ENCODE measurements at places on chromosomes 2 and 18.
A peak's percentile ranks its signal among the peaks of the same experiment; 100 is the strongest.

DNA sequence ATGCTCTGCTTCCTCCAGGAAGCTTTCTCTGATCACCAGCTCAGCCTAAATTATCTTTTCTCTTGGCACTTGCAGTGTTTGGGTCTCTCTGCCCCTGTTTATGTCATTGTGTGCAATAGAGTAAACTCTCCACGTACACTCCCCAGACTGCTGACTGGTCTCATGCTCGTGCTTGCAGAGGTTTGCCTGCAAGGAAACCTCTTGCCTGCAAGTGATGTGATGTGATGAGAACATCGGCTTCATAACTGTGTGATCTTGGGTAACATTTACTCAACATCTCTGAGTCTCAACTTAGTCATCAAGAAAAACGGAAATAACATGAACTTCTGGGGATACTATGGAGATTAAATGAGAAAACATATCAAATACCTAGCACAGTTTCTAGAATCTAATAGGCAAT is 92.3 kb downstream of the BIN1 start:
- no peak for DNase-seq

DNA sequence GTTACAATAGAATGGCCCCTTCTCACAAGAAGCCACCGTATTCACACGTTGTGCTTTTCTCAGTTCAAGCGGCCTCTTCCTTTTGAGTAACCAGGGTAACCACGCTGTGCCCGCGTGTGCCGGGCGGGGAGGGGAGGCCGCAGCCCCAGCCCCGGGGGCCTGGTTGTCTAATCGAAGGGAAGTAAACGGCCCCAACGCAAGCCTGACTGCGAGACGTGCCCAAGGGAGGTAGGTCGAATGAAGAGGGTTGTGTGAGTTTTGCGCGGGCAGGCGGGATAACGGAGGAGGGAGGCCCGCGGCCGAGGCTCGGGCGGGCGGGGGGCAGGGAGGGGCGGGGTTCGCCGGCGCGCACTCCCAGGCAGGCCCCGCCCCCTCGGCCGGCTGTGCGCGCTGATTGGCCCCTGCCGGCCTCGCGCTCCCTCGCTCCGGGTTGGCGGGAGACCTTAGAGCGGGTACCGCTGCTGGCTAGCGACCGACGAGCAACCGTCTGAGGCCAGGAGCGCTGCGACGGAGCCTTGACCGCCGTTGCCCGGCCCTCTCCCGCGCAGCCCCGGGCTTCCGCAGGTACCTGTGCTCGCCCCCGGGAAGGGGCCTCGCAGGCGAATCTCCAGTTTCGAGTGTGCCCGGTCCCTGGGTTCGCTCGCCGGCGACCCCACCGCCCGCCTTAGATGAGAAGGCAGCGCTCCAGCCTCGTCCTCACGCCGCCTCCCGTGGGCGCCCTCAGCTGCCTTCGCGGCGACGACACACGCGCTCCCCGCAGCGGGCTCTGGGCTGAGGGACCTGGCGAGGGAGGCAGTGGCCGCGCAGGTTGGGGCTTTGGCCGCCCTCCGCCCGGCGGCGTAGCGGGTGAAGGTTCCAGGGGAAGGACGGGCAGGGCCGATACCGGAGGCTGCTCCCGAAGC is at the start of gene SPDYA:
Gene SPDYA (plus strand): TSS at position 451 of the 902 bp plus-strand sequence. CDS start 5,181 bp downstream, outside the sequence.
- peak; percentile 52 for DNase-seq

- no peak for DNase-seq
Measured at GRCh38 chr2:219423652-219424377, 5.6 kb downstream of the DES start.

DNA sequence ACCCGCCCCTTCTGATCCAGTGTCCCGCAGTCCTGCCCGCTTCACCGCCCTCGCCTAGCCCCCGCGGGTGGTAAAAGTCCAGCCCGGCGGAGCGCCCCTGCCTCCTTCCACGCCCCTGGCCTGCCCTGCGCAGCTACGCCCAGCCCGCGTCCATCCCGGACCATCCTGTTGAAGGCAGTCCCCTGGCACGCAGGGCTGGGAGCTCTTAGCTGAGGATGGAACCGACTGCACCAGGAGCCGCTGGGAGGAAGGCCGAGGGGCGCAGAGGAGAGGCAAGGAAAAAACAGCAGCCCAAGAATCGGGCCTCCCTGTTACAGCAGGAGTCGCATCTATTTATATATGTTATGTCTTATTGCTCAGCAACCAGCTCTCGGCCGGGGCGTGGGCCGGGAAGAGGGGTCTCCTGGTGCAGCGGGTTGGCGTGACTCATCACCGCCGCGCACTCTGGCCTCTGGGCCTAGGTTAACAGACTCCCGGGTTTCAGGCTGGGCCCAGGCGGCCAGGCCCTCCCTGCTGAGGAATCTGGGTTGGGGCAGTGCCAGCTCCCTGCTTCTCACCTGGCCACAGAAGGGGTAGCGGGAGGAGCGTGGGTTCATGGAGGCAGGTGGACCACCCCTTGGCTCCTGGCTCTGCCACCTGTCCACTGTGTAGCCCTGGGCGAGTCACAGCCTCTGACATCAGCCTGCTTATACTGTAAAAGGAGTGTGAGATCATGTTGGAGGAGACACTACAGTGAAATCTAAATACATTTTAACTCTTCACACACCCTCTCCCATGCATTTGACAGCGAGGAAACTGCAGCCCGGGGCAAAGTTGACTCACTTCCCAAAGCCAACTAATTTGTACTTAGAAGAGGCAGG is 13.4 kb upstream of the MAP3K2 start:
- DNase-seq: no peak

DNA sequence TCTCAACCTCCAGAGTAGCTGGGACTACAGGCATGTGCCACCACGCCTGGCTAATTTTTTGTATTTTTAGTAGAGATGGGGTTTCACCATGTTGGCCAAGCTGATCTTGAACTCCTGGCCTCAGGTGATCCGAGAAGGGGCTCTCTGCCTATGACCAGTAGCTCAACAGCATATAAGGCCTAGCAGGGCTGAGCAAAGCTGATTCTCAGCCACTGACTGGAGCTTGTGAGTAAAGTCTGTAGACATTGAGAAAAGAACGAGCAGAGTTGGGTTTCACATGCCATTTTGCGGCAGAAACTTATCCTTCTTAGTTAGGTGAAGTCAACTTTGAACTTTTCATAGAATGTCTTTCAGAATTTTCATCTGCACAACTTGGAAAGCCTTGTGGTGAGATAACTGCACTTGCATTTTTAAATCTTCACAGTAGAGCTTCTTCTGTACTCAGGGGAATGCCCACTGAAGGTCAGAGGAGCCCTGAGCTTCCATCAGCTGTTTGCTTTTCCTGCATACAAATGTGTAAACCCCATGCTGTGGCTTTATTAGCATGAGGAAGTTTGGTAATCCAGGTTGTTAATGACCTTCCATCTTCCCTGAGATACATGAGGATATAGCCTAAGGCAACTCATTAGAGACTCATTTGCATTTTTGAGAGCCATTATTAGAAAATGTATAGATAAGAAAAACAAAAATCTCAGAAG is 602.4 kb downstream of the METTL4 start:
- DNase-seq: no peak

DNA sequence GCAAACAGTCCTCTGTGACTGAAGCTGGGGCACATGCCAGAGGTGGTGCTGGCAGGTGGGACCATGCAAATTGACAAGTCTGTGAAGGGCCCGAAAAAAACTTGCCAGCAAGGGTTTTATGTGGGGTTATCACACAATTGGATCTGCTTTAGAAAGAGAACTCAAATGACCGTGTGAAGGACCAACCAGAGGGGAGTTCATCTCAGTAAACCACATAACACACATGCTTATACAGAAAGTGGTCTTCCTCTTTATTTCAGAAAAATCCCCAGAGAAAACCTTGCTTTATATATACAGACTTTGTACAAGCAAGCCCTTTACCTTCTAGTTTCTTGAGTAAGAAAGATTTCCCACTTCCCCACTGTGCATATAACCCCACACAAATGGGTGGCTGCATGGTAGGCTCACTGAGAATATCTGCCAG is 46.7 kb downstream of the KIDINS220 start:
- no peak for DNase-seq

DNA sequence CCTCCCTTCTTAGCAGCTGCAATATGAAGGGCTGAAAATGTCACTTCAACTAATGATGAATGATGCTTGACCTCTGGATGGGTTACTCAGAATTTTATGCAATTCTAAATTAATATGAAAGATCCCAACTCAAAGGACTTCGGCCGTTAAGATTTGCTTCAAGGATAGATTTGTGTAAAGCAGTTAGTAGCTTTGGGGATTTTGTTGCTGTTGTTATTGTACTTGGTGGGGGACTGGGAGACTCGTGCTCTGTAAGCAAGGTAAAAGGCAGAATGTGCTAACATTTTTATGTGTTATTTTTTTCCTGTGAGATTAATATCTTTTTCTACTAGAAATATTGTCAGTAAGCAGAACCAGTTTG is 478.8 kb downstream of the ARHGAP15 start:
- no peak for DNase-seq

- DNase-seq: no peak
Measured at GRCh38 chr2:10486601-10487079, 38.5 kb upstream of the ODC1 start.

GRCh38 chr2:191631754-191632153 is 46.2 kb upstream of the NABP1 start:
- DNase-seq: no peak

- DNase-seq: no peak
Measured at GRCh38 chr2:120053891-120054290, 41.0 kb downstream of the EPB41L5 start.

- DNase-seq: no peak
Measured at GRCh38 chr2:129744649-129745048, 234.8 kb upstream of the RAB6C start.

- DNase-seq: no peak
Measured at GRCh38 chr2:22904126-22904684, 480.8 kb upstream of the KLHL29 start.

GRCh38 chr2:113114224-113114945 is 13.0 kb upstream of the IL1RN start:
- no peak for DNase-seq

DNA sequence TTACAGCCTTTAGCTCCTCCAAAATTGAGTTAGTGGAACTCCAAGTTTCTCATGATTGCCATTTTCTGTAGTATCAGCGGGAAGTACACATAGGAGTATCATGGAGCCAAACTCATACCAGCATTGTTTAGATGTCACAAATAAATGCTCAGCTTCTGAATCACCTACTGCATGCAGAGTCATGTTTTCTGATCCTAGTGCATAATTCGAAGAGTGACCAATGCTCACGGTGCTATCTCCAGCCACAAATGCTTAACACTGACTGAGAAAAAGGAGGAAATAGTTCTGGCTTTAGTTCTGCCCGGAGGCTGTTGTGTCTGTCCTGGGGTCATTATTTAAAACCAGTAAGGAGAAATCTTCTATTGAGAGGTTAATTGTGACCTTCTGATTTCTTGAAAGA is 45.4 kb upstream of the LRATD1 start:
- DNase-seq: no peak

GRCh38 chr18:50518787-50519546 is 40.9 kb upstream of the MAPK4 start:
- no peak for DNase-seq

DNA sequence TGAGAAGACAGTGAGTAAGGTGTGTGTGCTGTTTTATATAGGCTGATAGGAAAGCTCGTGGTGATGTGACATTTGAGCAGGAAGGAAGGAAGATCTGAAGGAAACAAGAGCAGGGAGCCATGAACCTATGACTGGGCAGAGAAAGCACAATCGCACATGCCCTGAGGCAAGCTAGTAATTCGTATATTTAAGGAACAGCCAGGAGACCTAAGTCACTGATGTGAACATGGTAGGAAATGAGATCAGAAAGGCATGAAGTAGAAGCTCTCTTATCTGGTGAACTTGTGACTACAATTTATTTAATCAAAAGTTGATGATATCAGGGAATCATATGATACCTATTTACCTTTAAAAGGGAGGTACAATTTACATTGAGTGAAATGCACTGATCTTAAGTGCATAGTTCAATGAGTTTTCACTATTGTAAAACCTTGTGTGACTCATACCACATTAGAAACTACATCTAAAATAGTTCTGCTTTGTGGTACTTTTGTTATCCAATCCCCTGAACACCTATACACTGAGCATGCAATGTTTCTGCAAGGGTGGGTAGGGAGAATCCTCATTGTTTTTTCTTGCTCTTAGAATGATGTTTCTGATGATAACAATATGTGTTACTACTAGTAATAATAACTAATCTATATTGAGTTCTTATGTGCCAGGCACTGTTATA is 67.5 kb downstream of the GALNT13 start:
- no peak for DNase-seq

DNA sequence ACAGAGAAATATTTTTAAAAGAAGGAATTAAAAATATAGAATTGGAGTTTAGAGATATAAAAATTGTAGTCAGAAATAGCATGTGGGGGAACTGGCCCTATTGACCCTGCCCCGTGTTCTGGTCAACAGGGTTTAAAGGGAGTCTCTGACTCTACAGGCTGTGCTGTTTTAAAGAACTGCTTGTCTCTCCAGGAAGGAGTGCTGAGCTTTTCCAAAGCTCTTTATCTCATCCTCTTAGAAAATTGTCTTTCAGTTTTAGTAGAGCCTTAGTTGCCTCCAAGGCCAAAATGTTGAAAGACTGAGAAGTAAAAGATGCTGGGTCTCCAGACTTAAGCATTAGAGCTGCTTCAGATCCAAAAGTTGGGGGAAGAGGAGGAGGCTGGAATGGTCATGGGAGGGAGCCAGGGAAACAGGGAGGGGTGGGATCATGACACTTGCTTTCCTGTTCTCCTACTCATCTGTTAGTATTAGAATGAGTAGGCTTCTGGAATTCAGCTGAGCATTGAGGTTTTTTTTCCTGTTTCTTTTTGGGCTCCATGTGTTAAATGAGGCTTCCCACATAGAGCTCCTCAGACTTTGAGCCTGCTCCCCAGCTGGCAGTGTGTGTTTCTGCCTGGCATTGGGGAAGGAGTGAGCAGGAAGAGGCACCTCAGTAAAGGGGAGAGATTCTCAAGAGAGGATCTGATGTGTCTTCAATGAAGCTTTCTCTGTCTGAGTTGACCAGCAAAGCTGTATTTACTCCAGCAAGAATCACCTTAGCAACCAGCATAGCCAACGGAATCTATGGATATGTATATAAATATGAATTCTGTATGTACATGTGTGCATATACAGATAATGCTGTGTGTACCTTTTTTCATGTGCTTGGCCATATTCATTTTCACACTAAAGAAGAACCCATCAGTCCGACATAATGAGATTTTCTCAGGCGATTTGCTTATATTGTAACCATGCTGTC is 186.8 kb upstream of the FBXO11 start:
- no peak for DNase-seq
